GM23248 (cell line): ENCODE measurements at places on chromosomes 16 and 17. TPM values are rescaled to one million over a fixed set of nuclear protein-coding genes. Genes with fewer than 3 reads are reported as not detected.
A peak's percentile ranks its signal among the peaks of the same experiment; 100 is the strongest.

GRCh38 chr16:66551788-66552285 is 539 bp upstream of the CKLF start:
- H3K27me3 ChIP-seq: no peaks in the 10 kb centered on the region
- H3K4me1 ChIP-seq: peaks cover 30% of the 10 kb centered on the region
- H3K36me3 ChIP-seq: no peaks in the 10 kb centered on the region
- peak; percentile 26 for DNase-seq

The AGRP gene
- not detected in 2 replicates for polyA plus RNA-seq

The SRCAP gene
- 22.8 and 23.7 TPM in 2 replicates for polyA plus RNA-seq

GRCh38 chr17:43784068-43784467 is 3.8 kb downstream of the CFAP97D1 start:
- H3K4me3 ChIP-seq: no peak overlapping the region
- H3K36me3 ChIP-seq: no peaks in the 10 kb centered on the region
- H3K27me3 ChIP-seq: peaks cover 23% of the 10 kb centered on the region
- DNase-seq: peak; percentile 66
- H3K4me1 ChIP-seq: peaks cover 20% of the 10 kb centered on the region
- H3K27ac ChIP-seq: peak overlapping the region; percentile 78

DNA sequence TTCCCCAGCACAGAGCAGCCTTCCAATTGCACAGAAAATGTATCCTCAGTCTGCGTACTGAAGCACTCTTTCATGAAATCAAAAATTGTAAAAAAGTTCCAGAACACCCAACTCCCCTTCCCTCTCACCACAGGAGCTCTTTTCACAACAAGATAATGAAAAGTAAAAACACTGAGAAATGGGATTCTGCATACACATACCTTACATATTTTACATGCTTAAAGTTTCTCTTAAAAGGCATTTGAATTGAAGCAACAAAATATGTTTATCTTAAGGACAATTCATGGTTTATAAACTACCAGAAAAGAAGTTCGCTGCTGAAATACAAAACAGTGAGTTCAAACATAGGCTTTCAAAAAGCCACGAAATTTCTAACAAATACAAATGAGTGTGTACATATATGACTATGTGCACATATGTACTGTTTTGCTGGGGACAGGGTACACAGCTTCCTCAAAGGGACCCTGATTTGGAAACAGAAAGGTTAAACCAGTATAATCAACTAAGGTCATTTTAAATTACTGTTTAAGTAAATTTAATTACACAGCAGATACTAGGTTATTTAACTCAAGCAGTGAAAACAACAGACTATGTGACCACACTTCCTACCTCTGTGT is 33.8 kb downstream of the COG1 start:
- no peaks in the 10 kb centered on the region for H3K27me3 ChIP-seq
- no peak for DNase-seq
- H3K27ac ChIP-seq: 0 out of 2 replicates have a peak overlapping the region, but pooled peaks have one; percentile 11
- H3K4me1 ChIP-seq: peaks cover 44% of the 10 kb centered on the region
- H3K4me3 ChIP-seq: peak overlapping the region; percentile 6; the same call in 1 of the 2 replicates

DNA sequence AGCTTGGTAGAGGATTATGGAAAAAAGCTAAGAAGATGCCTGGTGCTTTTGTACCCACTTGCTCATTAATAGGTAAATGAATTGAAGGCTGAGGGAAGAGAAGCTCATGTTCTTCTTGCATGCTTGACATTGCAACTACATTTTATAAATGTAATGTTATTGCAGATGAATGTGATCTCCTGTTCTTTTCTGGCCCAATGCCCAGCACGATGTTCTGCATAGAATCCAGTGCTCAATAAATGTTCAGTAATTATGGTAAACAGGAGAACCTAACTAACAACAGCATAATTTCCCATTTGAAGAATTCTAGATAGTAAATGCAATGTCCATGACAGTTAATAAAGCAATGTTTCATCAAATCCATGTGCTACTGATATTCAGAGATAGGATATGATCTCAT is 638.2 kb upstream of the SOX9 start:
- no peak overlapping the region for H3K4me3 ChIP-seq
- no peaks in the 10 kb centered on the region for H3K27me3 ChIP-seq
- DNase-seq: no peak
- no peak overlapping the region for H3K27ac ChIP-seq

- H3K4me3 ChIP-seq: peak overlapping the region; percentile 95
- H3K36me3 ChIP-seq: no peaks in the 10 kb centered on the region
- no peaks in the 10 kb centered on the region for H3K27me3 ChIP-seq
- DNase-seq: no peak
These were observed 1.8 kb downstream of the USP7 start for GRCh38 chr16:8961811-8962390.
